ENCODE measurements at places on chromosomes 6 and 20.

DNA sequence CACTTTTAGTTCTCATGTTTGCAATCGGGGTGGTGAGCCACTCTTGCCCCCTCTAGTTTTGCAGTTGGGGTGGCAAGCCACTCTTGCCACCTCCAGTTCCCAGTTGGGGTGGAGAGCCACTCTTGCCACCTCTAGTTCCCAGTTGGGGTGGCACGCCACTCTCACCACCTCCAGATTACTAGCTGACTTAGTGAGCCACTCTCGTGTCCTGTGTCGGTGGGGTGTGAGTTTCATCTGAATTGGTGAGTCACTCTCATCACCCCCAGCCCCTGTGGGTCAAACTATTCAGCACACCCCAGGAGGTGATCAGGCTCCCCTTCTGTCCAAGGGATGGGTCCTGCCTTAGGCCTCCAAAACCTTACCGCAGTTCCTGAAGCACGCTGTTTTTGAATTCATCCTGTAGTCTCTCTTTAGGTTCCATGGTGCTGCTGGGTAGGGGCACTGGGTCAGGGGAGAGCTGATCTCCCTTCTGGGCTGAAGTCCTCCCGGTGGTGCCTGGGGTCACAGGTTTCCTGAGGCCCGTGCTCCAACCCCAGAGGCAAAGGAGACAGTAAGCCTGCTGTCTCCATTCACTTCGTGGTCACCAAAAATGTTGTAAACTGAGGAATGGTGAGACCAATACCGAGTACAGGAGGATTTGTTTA is 224.2 kb upstream of the SYNCRIP start:
- no peak for DNase-seq

DNA sequence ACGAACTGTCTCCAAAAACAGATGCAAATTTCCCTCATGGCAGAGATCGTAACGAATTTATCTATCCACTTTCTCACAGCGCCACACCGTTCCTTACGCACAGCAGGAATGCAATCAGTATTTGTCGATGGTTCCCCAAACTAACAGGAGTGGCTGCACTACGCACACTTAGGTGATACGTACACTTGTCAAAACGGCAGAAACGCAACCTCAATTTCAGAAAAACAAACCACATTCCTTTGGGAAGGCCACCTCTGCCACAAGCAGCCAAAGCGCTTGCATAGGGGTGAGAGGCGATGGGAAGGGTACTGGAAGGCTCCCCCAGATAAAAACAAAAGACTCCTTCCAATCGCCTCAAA is 638 bp downstream of the MDN1 start:
- no peak for DNase-seq

DNA sequence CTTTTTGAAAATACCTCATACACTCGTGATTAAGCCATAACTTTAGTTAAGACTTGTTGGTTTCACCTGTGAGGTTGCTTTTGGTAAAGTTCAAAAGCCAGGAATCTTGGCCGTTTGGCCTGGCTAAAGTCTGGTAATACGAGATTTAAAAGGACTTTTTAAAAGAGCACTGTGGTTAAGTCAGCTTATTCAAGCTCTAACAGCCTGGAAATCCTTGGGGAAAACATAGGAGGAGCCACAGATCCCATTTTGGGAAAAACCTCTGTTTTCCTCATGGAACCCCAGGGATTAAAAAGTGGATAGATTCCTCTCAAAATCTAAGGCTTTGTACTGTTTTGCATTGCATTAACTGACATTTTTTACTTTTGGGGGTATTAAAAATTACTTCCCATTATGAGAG is 13.7 kb upstream of the SLC22A16 start:
- DNase-seq: no peak

DNA sequence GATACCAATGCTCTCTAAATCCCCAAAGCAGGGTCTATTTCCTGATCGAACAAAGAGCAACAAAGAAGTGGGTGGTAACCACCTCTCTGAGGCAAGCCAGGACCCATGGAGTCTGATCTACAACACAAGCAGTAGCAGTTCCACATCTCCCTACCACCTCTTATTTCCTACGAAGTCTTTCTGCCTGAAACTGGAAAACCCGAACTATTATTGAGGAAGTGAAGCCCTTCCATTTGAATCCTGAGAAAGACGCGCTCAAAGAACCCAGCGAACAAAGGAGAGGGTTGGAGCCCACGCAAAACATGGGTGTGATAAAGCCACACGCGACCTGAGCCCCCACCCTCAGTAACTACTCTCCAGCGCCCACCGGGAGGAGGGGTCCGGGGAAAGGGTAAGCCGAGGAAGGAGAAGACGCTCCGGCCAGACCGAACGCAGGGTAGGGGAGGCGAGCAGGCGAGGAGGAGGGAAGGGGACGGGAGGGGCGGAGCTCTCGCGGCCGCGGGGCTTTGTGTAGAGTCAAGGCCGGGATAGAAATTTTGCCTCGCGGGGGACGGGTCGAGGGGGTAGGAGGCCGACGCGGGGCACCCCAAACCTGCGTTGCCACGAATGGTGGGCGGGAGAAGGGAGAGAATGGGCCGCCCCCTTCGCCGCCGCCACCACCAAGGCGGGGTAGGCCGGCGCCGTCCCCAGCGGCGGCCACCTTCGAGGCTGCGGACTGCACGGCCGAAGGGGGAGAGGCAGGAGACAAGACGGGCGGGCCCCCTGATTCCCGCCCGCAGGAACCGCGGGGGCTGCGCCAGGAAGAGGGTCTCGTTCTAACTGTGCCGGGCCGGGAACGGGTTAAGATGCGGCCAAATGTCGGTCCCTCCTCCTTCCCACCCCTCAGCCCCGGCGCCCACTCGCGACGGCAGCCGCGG is 802 bp downstream of the HDAC2 start:
- DNase-seq: peak; percentile 8

GRCh38 chr6:123640567-123641187 is 3.9 kb upstream of the TRDN start:
- no peak for DNase-seq

DNA sequence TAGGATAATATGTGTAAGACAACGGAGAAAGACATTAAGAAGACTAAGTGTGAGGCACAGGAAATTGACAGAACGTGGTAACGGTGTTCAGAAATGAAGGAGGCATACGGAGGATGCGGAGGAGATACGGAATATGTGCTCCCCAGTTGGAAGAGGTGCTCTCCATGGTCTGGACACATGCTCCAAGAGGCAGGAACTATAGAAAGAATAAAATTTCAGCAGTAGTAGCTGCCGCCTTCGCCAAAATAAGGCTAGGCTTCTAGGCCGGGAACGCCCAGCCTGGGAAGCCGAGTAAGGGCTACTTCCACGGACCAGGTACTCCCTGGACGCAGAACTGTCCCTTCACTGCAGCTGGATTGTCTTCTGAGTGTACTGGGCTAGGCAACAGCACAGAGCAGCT is 7.4 kb downstream of the MAFB start:
- DNase-seq: no peak

GRCh38 chr6:27176096-27176495 is 71.4 kb upstream of the PRSS16 start:
- no peak for DNase-seq
